Tibial nerve (tissue), 4 donors: ENCODE measurements at places on chromosomes 5 and 9. TPM values are rescaled to one million over a fixed set of nuclear protein-coding genes. Genes with fewer than 3 reads are reported as not detected.

DNA sequence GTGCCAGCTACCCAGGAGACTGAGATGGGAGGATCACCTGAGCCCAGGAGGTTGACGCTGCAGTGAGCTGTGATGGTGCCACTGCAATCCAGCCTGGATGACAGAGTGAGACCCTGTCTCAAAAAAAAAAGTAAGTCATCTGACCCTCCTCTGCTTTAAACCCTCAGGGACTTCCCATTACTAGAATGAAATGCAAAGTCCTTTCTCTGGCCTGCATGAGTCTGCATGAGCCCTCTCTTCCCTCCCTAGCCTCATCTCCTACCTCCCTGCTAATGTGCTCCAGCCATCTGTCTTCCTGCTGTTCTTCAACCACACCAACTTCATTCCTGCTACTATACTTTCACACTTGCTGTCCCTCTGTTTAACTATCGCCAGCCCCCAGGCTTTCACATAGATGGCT lies 15.3 kb downstream of the IL5 start:
- peaks cover 4% of the 10 kb centered on the region for H3K4me1 ChIP-seq
- H3K4me3 ChIP-seq = no peak overlapping the region
- no peak for DNase-seq
- no peaks in the 10 kb centered on the region for H3K27me3 ChIP-seq

KYAT1 gene
- 9.0 TPM for total RNA-seq

DNA sequence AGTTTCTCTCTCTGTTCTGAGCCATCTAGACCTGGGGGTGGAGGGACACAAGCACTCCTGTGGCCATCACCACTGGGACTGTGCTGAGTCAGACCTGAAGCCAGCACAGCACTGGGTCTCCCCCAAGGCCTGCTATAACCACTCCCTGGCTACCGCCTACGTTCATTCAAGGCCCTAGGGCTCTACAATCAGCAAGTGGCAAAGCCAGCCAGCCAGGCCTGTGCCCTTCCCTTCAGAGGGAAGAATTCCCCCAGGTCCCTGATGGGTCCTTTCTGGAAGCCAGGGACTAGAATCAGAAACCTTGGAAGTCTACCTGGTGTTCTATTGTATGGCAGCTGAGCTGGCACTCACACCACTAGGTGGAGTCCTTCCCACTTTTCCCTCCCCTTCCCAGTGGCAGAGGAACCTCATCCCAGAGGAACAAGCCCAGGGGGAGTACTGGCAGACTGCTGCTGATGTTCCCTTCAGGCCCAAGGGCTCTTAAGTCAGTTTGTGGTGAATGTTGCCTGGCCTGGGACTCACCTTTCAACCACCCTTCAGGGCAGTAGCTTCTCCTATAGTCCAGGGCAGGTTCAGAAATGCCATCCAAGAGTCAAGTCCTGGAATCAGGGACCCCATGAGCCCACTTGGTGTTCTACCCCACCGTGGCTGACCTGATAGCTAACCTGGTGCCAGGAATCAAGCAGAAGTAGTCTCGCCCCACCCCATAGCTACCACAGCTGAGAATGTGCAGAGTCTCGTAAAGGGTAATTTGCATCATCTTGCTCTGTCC lies 20.0 kb downstream of the JMY start:
- no peaks in the 10 kb centered on the region for H3K36me3 ChIP-seq
- DNase-seq = no peak
- no peak overlapping the region for H3K27ac ChIP-seq
- no peaks in the 10 kb centered on the region for H3K4me1 ChIP-seq
- H3K4me3 ChIP-seq = no peak overlapping the region

DNA sequence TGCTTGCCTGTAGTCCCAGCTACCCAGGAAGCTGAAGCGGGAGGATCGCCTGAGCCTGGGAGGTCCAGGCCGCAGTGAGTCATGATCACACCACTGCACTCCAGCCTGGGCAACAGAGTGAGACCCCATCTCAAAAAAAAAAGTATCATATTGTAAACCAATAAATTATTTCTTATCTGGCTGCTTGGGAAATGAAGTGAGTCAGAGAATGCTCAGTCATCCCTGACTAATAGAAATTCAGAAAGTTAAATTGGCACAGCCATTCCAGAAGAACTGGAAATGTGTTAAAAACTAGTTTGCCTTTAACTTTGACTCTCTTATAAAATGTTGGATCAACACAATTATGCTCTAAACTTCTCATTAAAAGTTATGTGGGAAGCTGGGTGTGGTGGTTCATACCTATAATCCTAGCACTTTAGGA lies 9.8 kb upstream of the GNE start:
- H3K36me3 ChIP-seq = no peaks in the 10 kb centered on the region
- no peak overlapping the region for H3K27ac ChIP-seq
- H3K27me3 ChIP-seq = no peaks in the 10 kb centered on the region
- H3K4me3 ChIP-seq = no peak overlapping the region

GRCh38 chr9:4384750-4385149 lies 84.9 kb upstream of the GLIS3 start:
- no peak for DNase-seq
- no peaks in the 10 kb centered on the region for H3K36me3 ChIP-seq
- no peak overlapping the region for H3K4me3 ChIP-seq
- no peak overlapping the region for H3K27ac ChIP-seq

- H3K27ac ChIP-seq = no peak overlapping the region
- no peaks in the 10 kb centered on the region for H3K27me3 ChIP-seq
- H3K36me3 ChIP-seq = no peaks in the 10 kb centered on the region
- no peak overlapping the region for H3K4me3 ChIP-seq
- peaks cover 5% of the 10 kb centered on the region for H3K4me1 ChIP-seq
Measured at GRCh38 chr5:14818931-14819790, 52.4 kb downstream of the ANKH start.

TIMD4 gene
- not detected for total RNA-seq

- no peak for DNase-seq
- no peaks in the 10 kb centered on the region for H3K36me3 ChIP-seq
- no peak overlapping the region for H3K27ac ChIP-seq
- H3K4me1 ChIP-seq = peaks cover 13% of the 10 kb centered on the region
Measured at GRCh38 chr5:95162231-95162992, 122.5 kb downstream of the MCTP1 start.

- no peak for DNase-seq
- H3K27ac ChIP-seq = no peak overlapping the region
- H3K4me3 ChIP-seq = no peak overlapping the region
- no peaks in the 10 kb centered on the region for H3K27me3 ChIP-seq
- H3K4me1 ChIP-seq = peaks cover 41% of the 10 kb centered on the region
Measured at GRCh38 chr5:91366551-91366950, 16.6 kb downstream of the ARRDC3 start.

DNA sequence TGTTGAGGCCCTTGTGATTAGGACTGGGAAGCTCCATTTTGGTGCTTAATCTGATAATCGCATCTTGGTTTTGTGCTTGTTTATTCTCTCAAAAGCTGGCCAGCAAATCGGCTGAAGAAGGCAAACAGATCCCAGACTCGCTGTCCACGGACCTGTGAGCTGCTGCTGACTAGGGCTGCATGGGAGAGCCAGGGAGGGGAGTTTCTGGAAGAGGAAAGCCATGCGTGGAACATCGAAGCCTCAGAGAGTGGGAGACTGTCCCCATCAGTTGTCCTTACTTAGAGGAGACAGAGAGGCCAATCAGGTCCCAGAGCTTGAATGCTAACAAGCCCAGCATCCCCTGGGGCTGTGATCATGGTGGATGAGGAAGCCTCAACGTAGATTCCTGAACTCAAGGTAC lies 23.0 kb upstream of the FOXI1 start:
- H3K4me3 ChIP-seq = no peak overlapping the region
- no peaks in the 10 kb centered on the region for H3K27me3 ChIP-seq
- no peaks in the 10 kb centered on the region for H3K4me1 ChIP-seq
- DNase-seq = no peak

- no peak for DNase-seq
- no peaks in the 10 kb centered on the region for H3K36me3 ChIP-seq
- H3K4me1 ChIP-seq = no peaks in the 10 kb centered on the region
- no peak overlapping the region for H3K4me3 ChIP-seq
Measured at GRCh38 chr9:68508547-68508946, 32.1 kb downstream of the TMEM252 start.

- H3K27me3 ChIP-seq = no peaks in the 10 kb centered on the region
- no peak for DNase-seq
- H3K4me1 ChIP-seq = no peaks in the 10 kb centered on the region
- H3K36me3 ChIP-seq = no peaks in the 10 kb centered on the region
Measured at GRCh38 chr9:76883341-76883855, 22.5 kb downstream of the PRUNE2 start.

GRCh38 chr9:136769710-136770191 lies 5.4 kb upstream of the LCN15 start:
- H3K36me3 ChIP-seq = no peaks in the 10 kb centered on the region
- H3K4me3 ChIP-seq = no peak overlapping the region
- H3K4me1 ChIP-seq = no peaks in the 10 kb centered on the region
- peaks cover 13% of the 10 kb centered on the region for H3K27me3 ChIP-seq
- H3K27ac ChIP-seq = no peak overlapping the region

CDX1 gene
- total RNA-seq = 0.22 TPM

DNA sequence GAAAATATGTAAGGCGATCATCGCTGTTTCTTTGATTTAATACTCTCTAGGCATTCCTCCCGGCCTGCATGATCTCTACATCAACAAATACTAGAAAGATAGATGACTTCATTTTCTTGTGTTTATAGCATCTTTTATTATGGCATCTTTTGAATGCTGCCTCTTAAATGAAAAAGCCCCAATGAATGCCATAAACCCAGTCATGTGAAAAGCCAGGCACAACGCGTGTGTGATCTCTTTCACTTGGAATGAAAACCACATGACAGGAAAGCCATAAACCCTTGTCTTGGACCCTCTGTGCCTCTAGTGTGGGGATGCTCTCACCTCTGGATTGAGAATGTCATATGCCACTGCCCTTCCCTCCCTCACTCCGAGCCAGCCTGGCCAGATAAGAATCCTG lies 476.2 kb downstream of the SEMA5A start:
- H3K27me3 ChIP-seq = no peaks in the 10 kb centered on the region
- no peak overlapping the region for H3K27ac ChIP-seq
- DNase-seq = no peak
- no peak overlapping the region for H3K4me3 ChIP-seq
- no peaks in the 10 kb centered on the region for H3K36me3 ChIP-seq

- peaks cover 70% of the 10 kb centered on the region for H3K4me1 ChIP-seq
- DNase-seq = no peak
- H3K36me3 ChIP-seq = no peaks in the 10 kb centered on the region
- H3K4me3 ChIP-seq = no peak overlapping the region
- H3K27ac ChIP-seq = peak overlapping the region; percentile 91
- no peaks in the 10 kb centered on the region for H3K27me3 ChIP-seq
Measured at GRCh38 chr5:150780816-150781221, 2.3 kb downstream of the SMIM3 start.

DNA sequence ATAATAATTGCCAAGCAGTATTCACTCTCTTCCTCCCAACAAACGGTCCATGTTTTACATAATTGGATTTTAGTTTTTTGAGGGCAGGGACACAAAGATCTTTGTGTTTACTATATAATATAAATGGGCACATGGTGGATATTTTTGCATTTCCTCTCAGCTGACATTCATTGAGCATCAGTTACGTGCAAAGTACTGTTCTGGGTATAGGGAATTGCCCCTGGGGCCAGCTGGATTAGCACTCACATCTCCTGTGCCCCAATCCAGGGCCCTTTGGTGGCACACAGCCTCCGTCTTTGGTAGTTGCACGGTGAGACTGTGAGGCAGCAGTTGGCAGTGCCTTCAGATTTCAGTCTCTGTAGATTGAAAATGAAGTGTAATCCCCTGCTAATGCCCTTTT lies 1.6 kb downstream of the TDRD7 start:
- peaks cover 26% of the 10 kb centered on the region for H3K4me1 ChIP-seq
- H3K36me3 ChIP-seq = no peaks in the 10 kb centered on the region
- H3K27me3 ChIP-seq = no peaks in the 10 kb centered on the region
- H3K4me3 ChIP-seq = no peak overlapping the region

GABRA1 gene
- total RNA-seq = not detected

OBP2B gene
- not detected for total RNA-seq

SOX30 gene
- not detected for total RNA-seq

DNA sequence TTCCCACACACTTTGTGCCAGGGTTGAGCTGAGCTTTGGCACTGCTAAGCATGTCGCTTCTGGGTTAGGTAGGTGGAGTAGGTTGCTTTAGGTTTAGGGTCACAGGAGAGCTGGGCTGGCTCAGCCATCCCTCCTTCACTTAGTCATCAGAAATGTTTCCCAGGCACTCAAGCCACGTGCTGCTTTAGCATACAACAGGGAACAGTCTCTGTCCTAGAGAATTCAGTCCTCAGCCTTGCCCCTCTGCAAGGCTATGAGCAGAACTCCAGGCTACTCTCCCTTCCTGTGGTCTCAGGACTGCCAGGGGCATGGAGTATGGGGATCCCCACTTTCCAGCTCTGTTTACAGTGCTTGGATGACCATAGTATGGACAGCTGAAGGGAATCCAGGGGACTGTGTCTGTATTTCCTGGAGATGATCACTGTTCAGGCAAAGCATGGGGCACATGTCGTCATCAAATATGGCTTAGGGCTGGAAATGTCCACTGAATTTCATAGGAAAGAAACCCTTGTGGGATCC lies 7.5 kb upstream of the ANKRD33B start:
- DNase-seq = no peak
- H3K4me1 ChIP-seq = peaks cover 21% of the 10 kb centered on the region
- no peaks in the 10 kb centered on the region for H3K27me3 ChIP-seq
- H3K4me3 ChIP-seq = no peak overlapping the region
- no peaks in the 10 kb centered on the region for H3K36me3 ChIP-seq
- no peak overlapping the region for H3K27ac ChIP-seq

DNA sequence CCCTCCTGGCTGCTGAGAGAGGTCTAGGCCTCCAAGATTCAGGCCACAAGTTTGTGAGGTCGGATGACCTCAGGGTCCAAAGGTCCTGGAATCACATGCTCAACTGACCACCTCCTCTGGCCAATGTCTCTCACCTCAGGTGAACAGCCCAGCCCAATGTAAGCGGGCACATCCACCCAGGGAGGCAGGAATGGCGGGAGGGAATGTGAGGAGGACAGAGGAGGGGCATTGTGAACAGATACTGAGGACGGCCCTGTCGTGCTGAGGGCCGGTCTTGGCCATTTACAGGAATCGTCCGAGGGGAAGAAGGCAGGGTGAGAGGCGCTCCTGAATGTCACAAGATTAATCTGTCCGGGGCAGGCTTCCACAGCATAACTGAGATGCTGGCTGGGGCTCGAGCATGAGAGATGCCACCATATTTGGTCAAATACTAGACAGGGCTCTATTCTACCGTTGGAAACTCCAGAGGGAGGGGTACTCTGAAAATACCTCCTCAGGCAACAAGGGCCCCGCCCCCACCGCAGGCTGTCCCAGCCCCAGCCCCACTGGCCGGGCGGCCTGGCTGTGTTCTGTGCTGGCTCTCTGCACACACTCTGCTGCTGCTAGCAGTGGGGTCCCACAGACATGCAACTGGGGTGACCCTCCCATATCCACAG lies 1.5 kb upstream of the IL17B start:
- H3K4me1 ChIP-seq = peaks cover 3% of the 10 kb centered on the region
- H3K27ac ChIP-seq = peak overlapping the region; percentile 83
- no peak overlapping the region for H3K4me3 ChIP-seq
- H3K36me3 ChIP-seq = no peaks in the 10 kb centered on the region

GRCh38 chr9:123825342-123826060 lies 104.4 kb downstream of the DENND1A start:
- H3K27ac ChIP-seq = no peak overlapping the region
- H3K36me3 ChIP-seq = no peaks in the 10 kb centered on the region
- H3K27me3 ChIP-seq = no peaks in the 10 kb centered on the region
- no peaks in the 10 kb centered on the region for H3K4me1 ChIP-seq
- H3K4me3 ChIP-seq = no peak overlapping the region

GRCh38 chr5:170625221-170626165 lies 121.7 kb downstream of the KCNIP1 start:
- no peaks in the 10 kb centered on the region for H3K36me3 ChIP-seq
- H3K27ac ChIP-seq = no peak overlapping the region
- no peaks in the 10 kb centered on the region for H3K27me3 ChIP-seq
- no peak overlapping the region for H3K4me3 ChIP-seq
- no peak for DNase-seq
- no peaks in the 10 kb centered on the region for H3K4me1 ChIP-seq

- no peaks in the 10 kb centered on the region for H3K27me3 ChIP-seq
- DNase-seq = no peak
- no peak overlapping the region for H3K27ac ChIP-seq
Measured at GRCh38 chr5:180969406-180969805, 19.2 kb upstream of the BTNL3 start.
